ENCODE measurements at places on chromosomes 16 and 17.

- H3K36me3 ChIP-seq = no peaks in the 10 kb centered on the region
- no peaks in the 10 kb centered on the region for H3K4me1 ChIP-seq
- H3K4me3 ChIP-seq = no peak overlapping the region
- DNase-seq = no peak
- H3K27me3 ChIP-seq = peaks cover 2% of the 10 kb centered on the region
These were observed 26.3 kb downstream of the SEC14L5 start for GRCh38 chr16:4984174-4984990.

DNA sequence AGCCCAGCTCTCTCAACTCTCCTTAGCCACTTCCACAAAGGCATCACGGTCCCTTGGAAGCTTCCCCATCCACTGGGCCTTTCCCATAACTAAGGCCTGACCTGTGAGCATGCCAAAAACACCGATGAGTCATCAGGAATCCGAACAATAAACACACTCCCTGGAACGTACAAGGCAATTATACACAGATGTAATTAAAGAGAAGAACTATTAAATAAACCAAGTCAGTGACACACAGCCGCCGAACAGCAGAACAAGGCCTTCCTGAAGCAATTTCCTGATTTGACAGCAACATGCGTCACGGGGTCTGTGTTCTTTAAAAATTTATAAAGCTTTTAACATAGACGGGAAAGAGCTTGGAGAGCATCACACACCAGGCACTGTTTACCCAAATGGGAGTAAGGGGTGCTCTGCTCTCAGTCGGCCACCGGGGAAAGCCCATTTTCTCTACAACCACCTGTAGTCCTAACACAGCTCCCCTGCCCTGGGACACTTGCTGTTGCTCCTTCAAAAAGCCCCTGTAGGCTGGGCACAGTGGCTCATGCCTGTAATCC lies 29.4 kb downstream of the COG7 start:
- peak overlapping the region; percentile 49 for H3K27ac ChIP-seq
- no peaks in the 10 kb centered on the region for H3K4me1 ChIP-seq
- no peak for DNase-seq
- no peaks in the 10 kb centered on the region for H3K27me3 ChIP-seq
- no peak overlapping the region for H3K4me3 ChIP-seq
- H3K36me3 ChIP-seq = peaks cover 6% of the 10 kb centered on the region

- no peaks in the 10 kb centered on the region for H3K36me3 ChIP-seq
- H3K4me3 ChIP-seq = no peak overlapping the region
- peaks cover 2% of the 10 kb centered on the region for H3K4me1 ChIP-seq
- no peak overlapping the region for H3K27ac ChIP-seq
- H3K27me3 ChIP-seq = no peaks in the 10 kb centered on the region
These were observed 85.7 kb downstream of the TIMM22 start for GRCh38 chr17:1082579-1082978.

DNA sequence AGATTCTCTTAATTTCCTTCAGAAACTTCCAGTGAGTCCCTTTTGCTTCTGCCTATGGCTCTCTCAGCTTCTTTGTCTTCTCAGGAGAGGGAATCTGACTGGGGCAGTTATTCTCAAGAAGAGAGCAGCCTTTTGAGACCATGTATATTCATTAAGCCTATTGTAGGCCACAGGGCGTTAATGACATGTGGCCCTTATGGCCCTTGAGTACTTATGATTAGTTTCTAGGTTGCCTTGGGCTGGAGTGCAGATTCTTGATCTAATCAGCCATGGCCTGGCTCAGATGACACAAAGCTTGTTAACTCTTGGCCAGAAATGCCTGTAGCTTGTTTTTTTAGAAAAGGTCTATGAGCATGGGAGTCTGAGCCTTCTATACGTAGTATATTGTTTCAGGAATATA lies 17.4 kb downstream of the MFSD11 start:
- H3K4me3 ChIP-seq = no peak overlapping the region
- H3K4me1 ChIP-seq = no peaks in the 10 kb centered on the region
- no peaks in the 10 kb centered on the region for H3K27me3 ChIP-seq
- no peak for DNase-seq

GRCh38 chr17:30376621-30377452 lies 1.9 kb upstream of the CPD start:
- H3K27me3 ChIP-seq = peaks cover 17% of the 10 kb centered on the region
- H3K4me1 ChIP-seq = no peaks in the 10 kb centered on the region
- no peak overlapping the region for H3K4me3 ChIP-seq
- no peak for DNase-seq

DNA sequence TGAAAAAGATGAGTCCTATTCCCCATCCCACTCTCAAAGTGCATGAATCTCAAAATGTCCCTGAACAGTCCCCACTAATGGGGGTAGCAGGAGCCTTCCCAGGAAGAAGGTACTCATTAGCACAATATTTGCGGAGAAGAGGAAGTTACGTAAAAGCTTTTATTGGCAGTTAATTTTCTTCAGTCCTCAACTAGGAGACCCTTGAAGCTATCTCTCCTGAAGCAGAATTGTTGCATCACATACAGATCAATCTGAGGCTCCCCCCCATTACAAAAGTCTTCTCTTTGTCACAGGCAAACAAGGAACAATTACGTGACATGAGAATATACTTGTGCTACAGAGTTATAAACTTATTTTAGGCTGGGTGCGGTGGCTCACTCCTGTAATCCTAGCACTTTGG lies 14.2 kb downstream of the SLFN12L start:
- H3K4me1 ChIP-seq = no peaks in the 10 kb centered on the region
- no peaks in the 10 kb centered on the region for H3K36me3 ChIP-seq
- H3K4me3 ChIP-seq = no peak overlapping the region
- H3K27me3 ChIP-seq = no peaks in the 10 kb centered on the region

Measured in H9 (cell line).